ENCODE measurements at places on chromosomes 6 and 20.

- DNase-seq = no peak
These were observed 226.0 kb downstream of the BMP7 start for GRCh38 chr20:57040466-57040865.

DNA sequence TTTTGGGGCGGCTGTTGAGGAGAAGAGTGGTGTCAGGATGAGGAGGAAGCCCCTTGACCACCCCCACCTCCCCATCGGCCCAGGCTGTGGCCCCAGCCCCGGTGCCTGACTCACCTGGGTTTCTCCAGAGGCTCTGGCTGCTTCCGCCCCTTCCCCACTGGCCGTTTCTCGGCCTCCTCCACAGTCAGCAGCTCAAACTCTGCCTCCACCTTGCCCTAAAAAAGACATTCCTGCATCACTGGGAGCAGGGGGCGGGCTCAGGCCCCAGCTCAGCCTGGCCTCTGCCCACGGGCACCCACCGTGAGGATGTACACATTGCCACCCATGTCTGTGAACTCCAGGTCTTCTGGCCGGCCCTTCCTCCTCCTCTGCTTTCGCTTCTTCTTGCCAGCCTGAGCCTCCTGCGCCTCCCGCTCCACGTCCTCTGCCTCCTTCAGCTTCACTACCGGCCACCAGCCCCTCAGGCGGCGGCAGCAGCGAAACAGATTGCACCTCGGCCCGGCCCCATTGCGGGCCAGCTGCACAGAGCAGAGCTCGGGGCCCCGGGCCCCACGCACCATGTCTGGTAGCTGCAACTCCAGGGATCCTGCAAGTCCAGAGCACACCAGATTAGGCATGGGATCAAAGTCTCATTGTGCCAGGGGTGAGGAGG, 17.3 kb downstream of the ERGIC3 start:
- no peak for DNase-seq

DNA sequence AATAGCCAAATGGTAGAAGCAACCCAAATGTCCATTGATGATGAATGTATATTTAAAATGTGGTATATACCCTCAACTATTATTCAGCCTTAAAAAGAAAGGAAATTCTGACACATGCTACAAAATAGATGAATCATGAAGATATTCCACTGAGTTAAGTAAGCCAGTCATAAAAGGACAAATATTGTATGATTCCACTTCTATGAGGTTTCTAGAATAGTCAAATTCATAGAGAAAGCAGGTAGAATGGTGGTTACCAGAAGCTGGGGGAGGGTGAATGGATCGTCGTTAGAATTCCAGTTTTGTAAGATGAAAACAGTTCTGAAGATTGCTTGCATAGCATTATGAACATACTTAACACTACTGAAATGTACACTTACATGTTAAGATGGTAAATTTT, 214.3 kb upstream of the MYLIP start:
- peak; percentile 70 for DNase-seq

GRCh38 chr20:44900231-44900854, 9.5 kb upstream of the PABPC1L start:
- peak; percentile 56 for DNase-seq

DNA sequence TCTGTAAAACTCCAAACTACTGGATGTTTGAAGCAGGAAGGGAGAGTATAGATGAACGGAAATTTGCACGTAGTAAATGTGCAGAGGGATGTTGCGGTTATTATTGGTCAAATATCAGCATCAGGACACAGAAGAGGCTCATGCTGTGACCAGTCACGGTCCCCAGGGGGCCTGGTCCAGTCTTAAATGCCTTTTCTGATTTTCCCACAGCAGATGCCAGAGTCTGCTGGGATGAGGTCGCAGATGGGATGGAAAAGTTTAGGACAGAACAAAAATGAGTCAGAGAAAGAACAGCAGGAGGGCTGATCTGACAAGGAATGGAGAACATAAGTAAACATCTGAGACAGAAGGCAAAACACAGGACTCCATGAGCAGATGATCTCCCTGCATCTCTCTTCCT, 11.7 kb upstream of the SIRPG start:
- DNase-seq = no peak

DNA sequence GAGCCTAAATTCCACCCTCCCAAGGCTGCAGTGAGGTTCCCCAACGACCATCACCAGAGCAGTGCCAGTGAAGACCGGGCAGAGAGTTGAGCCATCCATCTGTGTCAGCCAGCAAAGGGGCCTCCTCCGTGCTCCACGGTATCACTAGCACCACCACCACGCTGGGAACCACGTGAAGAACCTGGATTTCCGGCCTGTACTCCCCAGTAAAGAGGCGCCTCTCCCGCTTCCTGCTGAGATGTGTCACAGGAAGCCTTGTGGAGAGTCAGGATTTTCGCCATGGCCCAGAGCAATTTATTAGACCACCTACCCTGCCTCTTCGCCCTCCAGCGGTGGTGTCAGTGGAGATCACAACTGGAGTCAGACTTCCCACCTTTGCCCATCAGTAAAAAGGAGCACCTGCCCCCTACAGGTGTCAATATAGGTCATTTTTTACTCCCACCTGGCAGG, 28.8 kb downstream of the CPXM1 start:
- DNase-seq = peak; percentile 18

Data from activated CD4-positive, alpha-beta T cell treated with anti-CD3 and anti-CD28 coated beads, Interleukin-10, Interleukin-2, amounts not matched to agents 100 ng/mL and 50 ng/mL, durations not matched to agents 16 hours and 8 hours (primary cell).